ENCODE measurements at places on chromosomes 12 and 14. TPM values are rescaled to one million over a fixed set of nuclear protein-coding genes. Genes with fewer than 3 reads are reported as not detected.

KLRC1 gene
- total RNA-seq = 1.0 TPM

TAS2R31 gene
- total RNA-seq = 2.0 TPM

LIN7A gene
- total RNA-seq = 0.17 TPM

TDRD9 gene
- 0.44 TPM for total RNA-seq

CABP1 gene
- 0.79 TPM for total RNA-seq

DNA sequence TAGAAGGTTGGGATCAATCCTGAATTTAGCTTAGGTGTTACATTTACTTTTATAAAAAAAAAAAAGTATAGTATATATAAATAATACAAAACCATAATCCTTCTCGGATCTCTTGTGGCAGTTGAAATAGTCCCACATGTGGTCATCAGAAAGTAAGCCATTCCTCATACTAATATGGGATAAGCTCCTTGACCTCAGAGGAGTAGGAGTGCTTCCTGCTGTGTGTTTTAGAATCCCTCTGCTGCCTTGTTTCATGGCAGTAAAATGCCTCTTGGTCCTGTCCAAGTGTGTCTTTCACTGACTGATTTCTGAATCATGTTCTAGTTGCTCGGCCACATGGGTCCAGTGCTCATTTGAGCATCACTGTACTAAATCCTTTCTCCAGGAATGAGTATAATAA, 117.0 kb downstream of the NTN4 start:
- DNase-seq = no peak

DNA sequence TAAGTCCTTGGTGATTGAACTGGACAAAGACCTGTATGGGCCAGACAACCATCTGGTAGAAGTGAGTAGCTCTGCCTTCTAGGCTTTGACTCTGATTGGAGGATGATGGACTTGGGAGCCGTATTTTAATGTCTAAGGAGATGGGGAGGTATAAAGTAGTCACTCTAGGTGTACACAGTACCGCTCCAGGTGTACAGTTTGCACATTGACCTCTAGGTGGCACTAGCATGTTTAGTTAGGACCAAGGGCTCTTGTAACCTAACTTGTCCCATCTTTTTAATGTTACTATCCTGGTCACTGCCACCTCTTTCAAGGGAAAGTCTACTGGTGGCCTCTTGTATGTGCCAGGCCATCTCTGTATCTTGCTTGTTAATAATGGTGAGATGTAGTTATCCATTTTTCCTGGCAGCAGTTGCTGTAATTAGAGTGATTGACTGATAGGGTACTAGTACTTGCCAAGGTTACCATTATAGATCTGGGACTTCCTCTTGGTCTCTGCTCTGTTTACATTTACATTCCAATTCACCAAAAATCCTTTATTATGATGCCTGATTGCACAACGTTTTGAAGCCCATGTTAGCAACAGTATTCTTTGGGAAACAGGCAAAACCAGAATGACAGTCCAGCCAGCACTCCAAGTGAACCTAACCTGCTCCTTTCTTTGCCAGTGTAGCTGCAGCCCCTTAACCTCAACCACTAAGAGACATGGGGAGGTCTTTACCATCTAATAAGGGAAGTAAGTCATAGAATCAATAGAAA, 3.6 kb downstream of the SMARCD1 start:
- peak; percentile 81 for DNase-seq

DNA sequence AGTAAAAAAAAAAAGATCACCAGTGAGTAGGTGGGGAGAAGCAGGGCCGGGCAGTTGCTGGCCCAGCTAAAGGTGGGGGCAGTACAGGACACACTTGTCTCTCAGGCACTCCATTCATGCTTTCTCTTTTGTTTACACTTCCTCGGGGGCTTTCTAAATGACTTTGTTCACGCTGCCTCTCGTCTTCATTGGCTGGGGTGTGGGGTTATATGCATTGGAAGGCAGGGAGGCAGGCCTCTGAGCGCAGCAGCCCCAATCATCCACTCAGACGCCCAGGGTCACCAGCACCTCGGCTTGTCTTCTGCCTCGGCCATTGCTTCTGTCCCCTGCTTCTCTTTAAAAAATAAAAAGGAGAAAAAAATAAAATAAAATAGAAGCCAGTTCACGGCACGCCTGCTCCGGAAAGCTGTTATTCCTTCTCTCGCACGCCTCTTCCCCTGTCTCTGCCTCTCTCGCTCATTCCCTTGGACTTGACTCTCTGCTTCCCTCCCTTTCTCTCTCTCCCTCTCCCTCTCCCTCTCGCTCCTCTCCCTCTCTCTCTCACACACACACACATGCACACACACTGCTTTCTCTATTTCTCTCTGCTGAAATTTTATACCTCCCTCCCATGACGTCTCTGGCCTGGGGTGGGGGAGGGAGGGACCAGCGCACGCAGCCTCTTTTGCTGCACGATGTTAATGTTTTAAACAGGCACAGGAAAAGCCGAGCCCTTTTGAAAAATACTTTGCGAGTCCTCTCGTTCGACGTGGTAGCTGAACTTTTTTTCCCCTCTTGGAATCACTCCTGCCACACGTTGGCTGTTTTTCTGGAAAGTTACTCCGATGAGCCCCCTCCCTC, at the start of gene TGFB3:
Gene TGFB3, minus strand, starts transcription at position 570 of the 840 bp plus-strand sequence. CDS start 1,102 bp downstream, outside the sequence.
- DNase-seq = peak; percentile 76

DNA sequence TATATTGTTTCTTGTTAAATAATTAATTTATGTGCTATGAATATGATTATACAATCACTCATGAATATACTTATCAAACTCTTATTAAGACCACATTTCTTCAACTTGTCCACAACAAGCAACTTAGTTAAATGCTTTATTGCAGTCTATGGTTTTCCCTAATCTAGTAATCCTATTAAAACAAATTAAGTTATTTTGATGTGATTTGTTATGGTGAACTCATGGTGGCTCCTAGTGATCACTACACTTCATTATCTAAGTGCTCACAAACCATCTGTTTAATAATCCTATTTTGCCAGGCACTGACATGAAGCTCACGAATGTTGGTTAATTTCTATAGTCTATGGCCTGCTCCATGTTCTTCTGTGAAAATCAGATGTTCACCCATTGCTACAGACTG, 42.9 kb downstream of the INSM2 start:
- no peak for DNase-seq

DNA sequence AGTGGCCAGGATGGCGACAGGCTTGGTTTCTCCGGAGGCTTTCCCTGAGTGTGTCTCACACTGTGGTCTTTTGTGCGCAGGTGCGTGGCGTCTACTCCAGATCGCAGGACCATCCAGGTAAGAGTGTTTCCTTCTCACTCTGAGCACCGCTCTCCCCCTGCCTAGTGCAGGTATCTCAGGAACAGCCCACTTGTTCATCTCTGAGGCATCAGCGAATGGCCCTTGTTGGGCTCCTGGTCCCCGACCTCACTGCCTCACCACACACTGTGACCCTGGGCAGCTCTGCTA, 781 bp downstream of the ADGRD1 start:
- no peak for DNase-seq

GRCh38 chr12:106296179-106296877, 6.2 kb upstream of the TCP11L2 start:
- DNase-seq = no peak

Data from colonic mucosa (tissue), 4 donors.